Pericardium fibroblast (primary cell): ENCODE measurements at places on chromosomes 5 and 9. TPM values are rescaled to one million over a fixed set of nuclear protein-coding genes. Genes with fewer than 3 reads are reported as not detected.

Gene ZBTB43
- total RNA-seq: 5.3 and 6.7 TPM in 2 replicates

Gene SPATA31D4
- not detected in 2 replicates for total RNA-seq

Gene REEP2
- total RNA-seq: 4.8 and 5.4 TPM in 2 replicates

Gene STARD4
- 37.6 and 40.9 TPM in 2 replicates for total RNA-seq

Gene ITK
- under 0.01 TPM in 1 of 2 replicates, not detected in the other for total RNA-seq

Gene PCDHAC2
- total RNA-seq: 0.60 and 2.6 TPM in 2 replicates

Gene IRX2
- total RNA-seq: 6.9 and 7.2 TPM in 2 replicates

Gene CA9
- total RNA-seq: 0.77 and 2.9 TPM in 2 replicates

Gene SGCD
- total RNA-seq: 11.2 TPM in 2 replicates

Gene FYB1
- 0.09 TPM in 1 of 2 replicates, not detected in the other for total RNA-seq

Gene SURF2
- total RNA-seq: 19.5 and 24.9 TPM in 2 replicates

Gene SPATA9
- 0.82 TPM in 1 of 2 replicates, not detected in the other for total RNA-seq

Gene TAF1L
- total RNA-seq: not detected in 2 replicates

Gene PGM5
- 1.4 and 6.3 TPM in 2 replicates for total RNA-seq
